ENCODE measurements at places on chromosomes 13 and 19.

GRCh38 chr13:48437371-48437770 lies 24.5 kb upstream of the LPAR6 start:
- DNase-seq, result no peak

DNA sequence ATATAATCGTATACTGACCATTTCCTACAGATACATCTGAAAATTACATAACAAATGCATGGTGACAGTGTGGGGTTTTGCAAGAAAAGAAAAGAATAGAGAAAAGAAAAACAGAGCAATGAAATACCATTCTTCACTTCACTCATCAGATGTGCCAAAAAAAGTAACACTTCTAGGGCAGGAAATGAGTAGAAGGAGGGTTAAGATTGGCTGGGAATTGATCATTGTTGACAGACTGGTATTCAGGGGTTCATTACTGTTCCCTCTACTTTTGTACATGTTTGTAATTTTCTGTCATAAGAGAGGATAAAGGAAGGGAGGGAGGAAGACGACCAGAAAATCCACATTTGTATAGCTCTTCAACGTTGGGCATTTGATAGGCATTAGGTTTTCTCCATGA lies 31.5 kb downstream of the ABCC4 start:
- DNase-seq, result no peak

DNA sequence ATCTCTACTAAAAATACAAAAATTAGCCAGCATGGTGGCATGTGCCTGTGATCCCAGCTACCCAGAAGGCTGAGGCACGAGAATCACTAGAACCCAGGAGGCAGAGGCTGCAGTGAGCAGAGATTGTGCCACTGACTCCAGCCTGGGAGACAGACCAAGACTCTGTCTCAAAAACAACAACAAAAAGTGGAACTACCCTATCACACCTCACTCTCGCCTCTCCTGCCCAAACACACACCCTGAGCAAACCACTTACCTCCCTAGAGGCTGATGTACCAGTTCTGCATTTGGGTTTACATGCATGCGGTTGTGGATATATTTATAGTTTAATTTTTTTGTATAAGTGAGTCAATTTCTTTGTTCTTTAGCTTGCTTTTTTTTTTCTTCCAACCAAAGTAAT lies 7.7 kb upstream of the PTOV1 start:
- DNase-seq, result peak; percentile 56

DNA sequence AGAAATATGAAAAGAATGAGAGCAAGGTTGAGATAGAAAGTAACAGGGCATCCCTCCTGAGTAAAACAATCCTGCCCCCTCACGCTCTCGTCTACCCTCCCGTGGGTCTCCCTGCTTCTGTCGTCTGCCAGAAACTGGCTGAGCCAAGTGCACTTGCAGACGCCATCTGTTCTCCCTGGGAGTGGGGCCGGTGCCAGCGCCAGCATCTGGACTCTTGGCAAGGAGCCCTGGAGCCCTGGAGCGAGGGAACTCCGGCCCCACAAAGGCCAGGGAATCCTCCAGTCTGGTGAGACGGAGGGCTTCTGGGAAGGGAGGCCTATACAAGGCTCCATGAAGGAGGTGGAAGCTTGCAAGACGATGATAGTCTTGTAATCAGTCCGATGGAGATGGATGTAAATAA lies 2.3 kb upstream of the TMEM91 start:
- DNase-seq, result no peak

- no peak for DNase-seq
These were observed 1.8 kb downstream of the ZNF114 start for GRCh38 chr19:48271531-48272151.

GRCh38 chr19:41546386-41546789 lies 29.6 kb upstream of the CEACAM21 start:
- peak; percentile 57 for DNase-seq

GRCh38 chr19:46182476-46182875 lies 34.4 kb downstream of the IGFL2 start:
- no peak for DNase-seq

GRCh38 chr19:16088351-16089009 lies 12.2 kb downstream of the TPM4 start:
- DNase-seq, result no peak

- DNase-seq, result no peak
These were observed 20.7 kb downstream of the SAMD4B start for GRCh38 chr19:39362682-39363657.

DNA sequence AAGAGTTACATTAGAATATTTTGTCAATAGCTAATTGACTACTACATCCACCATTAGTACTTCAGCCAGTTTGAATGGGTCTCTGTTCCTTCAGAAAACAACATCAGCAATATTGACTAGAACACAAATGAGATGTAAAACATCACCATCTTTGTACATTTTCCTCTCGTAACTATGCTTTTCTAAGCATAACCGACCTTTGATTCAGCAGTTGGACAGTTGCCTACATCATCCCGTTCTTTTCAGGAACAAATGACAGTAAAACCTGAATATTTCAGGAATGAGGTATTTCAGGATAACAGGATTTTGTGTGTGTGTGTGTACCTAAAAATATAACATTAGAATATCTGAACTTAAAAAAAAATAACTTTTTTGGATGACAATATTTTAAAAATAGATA lies 60.9 kb downstream of the STARD13 start:
- DNase-seq, result no peak

GRCh38 chr19:48544856-48545750 lies 6.9 kb upstream of the SULT2B1 start:
- no peak for DNase-seq

DNA sequence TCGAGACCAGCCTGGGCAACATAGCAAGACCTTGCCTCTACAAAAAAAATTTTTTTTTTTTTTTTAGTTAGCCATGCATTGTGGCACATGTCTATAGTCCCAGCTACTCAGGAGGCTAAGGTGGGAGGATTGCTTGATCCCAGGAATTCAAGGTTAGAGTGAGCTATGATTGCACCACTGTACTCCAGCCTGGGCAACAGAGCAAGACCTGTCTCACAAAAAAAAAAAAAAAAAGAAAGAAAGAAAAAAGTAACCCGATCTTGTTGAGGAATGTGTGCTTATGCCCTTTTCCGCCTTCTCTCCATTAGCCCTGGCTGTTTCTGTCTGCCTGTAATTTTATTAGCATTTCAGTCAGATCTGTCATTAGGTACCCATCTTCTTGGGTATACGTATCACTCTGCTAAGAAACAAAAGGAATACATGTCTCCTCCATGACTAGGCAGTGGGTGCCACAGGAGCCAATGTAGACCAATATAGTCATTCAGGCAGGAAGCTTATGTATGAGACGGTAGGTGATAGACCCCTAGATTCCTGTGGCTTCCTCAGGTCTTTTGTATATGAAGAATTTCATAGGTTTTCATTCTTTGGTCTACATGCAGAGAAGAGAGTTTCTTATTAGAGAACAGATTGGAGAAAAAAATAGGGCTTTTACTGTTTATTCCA lies 59.6 kb upstream of the NPAS1 start:
- DNase-seq, result no peak

DNA sequence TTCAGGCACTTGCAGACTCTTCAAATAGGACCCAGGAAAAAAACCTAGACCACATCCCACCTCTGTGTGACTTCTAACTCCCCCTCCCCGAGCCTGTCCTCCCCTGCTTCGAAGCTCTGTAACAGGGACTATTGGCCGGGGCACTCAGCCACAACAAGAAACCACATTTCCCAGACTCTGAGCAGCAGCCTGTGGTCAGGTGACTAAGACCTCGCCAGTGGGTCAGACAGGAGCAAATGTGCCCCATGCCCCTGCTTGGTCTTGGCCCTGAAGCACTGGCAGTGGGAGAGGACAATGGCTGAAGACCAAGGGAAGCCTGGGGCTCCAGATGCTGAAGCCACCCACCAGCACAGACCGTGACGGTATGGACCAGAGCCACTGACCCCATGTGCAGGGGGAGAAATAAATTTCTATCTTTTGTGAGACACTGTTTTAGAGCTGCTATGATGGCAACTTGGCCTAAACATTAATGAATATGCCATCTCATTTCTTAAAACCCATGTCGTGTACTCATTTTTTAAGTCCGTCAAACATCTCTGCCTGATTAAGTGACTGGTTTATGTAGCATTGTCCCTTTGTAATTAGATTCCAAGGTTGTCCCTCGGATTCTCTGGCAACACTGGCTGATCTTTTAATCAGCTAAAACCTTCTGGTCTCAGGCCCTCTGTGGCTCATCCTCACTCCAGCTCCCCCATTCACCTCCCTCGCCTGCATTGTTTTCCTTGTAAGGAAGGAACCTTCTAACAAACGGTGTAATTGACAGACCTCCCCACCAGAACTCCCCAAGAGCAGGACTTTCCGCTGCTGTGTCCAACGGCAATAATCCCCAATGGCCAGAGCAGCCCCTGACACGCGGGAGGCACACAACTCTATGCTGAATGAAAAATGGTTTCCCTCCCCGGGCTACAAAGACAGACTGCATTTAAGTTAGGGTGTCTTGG lies 98.4 kb downstream of the STK24 start:
- no peak for DNase-seq

DNA sequence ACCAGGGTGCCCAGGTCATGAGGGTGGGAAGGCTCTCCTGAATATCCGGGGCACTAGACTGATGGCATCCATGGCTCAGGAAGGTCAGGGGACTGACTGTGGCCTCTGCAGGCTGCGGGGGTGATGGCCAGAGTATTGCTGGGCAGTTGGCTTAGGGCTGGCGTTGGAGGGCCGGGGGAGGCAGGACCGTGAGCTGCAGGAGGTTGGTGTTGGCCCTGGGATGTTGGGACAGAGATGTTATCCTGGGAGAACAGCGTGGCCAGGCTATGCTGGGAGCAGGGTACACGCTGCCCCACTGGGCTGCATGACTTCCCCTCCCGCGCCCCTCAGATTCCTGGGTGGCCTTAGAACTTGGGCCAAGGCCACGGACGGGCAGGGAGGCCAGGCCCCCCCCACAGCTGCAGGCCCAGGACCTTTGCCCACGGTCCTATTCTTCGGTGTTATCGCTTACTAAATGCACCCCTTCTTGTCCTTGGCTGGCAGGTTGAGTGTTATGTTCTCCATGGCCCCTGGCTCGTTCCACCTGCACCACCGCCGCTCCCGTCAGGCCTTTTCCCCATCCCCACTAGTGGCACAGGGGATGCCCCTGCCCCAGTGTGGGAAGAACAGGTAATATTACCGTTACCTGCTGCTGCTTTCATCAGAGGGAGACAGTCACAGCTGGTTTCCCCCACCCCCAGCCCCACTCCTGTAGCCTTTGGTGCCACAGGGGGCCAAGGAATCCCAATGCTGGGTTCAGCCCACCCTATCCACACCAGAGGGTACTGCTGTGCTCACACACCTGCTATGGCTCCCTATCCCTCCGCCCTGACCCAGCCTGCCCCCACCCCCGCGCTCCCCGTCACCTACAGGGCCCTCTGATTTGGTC lies 3.2 kb upstream of the ISYNA1 start:
- DNase-seq, result no peak

DNA sequence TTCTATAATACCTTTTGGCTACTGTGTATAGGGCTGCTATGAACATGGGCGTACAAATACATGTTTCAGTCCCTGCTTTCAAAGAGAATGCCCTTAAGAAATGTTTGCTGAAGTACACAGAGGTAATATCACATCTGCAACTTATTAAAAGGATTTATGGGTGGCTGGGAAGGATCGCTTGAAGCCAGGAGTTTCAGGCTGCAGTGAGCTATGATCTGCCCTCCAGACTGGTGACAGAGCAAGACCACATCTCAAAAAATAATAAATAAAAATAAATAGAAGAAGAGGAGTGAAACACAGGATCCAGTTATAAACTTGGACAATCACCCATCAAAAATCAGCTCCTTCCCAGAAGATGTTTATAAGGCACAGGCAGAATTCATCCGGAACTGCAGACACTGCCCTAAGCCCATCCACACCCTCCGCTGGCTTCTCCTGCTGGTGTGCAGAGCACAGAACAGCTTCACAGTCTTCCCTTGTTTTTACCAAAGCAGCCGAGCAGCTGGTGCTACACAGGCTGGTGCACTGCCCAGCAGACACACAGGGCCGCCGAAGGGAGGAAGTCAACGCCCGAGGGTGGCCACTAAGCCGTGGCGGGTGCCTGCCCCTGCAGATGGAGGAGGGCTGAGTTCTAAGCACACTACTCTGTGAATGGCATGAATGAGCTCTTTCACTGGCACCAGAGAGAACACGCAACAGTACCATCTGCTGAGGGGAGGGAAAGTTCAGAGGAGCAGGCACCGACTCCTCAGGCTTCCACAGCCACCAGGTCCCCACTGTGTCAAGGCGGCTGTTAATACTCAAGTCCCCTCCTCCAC lies 44.0 kb downstream of the BRD4 start:
- peak; percentile 57 for DNase-seq

- no peak for DNase-seq
These were observed 8.8 kb upstream of the GPC6 start for GRCh38 chr13:93217721-93218261.

DNA sequence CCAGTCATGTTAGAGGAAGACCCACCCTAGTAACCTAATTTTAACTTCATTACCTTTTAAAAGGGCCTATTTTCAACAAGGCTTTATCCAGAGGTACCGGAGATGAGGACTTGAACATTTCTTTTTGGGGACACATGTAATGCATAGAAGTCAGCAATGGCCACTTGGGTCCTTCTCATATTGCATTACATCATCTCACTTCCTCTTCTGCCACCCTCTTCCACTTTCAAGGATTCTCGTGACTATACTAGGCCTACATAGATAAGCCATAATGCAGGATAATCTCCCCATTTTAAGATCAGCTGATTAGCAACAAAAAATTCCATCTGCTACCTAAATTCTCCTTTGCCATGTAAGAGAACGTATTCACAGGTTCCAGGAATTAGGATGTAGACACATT lies 557.2 kb downstream of the KCTD12 start:
- no peak for DNase-seq

DNA sequence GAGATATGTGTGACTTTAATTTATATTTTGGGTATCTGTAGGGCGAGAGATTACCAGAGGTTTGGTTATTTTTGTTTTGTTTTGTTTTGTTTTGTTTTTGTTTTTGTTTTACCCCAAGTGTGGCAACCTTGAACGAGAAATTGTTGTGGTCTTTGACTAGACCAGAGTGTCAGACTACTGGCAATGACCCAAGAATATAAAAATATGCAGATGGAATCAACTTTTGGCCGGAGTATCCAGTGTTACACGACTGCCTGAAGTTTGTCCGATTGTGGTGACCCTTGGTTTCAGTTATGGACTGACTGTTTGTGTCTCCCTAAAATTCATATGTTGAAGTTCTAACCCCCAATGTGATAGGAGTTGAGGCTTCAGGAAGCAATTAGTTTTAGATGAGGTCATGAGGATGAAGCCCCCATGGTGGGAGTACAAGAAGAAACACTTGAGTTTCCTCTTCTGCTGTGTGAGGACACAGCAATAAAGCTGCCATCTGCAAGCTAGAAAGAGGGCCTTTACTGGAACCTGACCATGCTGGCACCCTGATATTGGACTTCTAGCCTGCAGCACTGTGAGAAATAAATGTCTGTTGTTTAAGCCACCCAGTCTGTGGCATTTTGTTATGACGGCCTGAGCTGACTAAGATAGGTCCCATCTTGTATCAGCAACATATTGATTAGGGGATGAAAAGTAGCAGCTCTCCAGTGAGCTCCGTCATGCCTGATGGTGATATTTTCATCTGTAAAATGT lies 261.7 kb downstream of the MTUS2 start:
- no peak for DNase-seq
